Type B pancreatic cell (in vitro differentiated cells): ENCODE measurements at places on chromosomes 6 and 20.

- H3K27ac ChIP-seq, result peak overlapping the region; percentile 4
- H3K27me3 ChIP-seq, result no peaks in the 10 kb centered on the region
- H3K4me1 ChIP-seq, result peaks cover 25% of the 10 kb centered on the region
- no peak overlapping the region for H3K4me3 ChIP-seq
Measured at GRCh38 chr20:47659904-47660601, 125.2 kb downstream of the SULF2 start.

DNA sequence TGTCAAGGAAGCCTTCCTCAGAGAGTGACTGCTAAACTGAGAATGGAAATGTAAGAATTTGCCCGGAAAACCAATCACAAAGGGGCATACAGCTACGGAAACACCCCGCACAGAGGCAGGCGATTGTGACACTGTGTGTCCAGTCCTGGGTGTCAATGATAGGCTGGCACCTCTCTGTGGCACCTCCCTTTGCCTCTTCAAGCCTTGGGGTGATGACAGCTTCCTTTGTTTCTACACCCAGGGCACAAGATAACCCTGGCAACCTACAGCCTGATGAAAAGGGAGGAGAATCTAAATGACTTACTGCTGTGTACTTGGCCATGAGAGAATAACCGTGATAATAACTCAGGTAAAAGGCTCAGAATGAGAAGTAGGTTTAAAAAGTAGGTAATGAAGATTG, 93.6 kb upstream of the SSTR4 start:
- H3K4me3 ChIP-seq, result no peak overlapping the region
- peaks cover 42% of the 10 kb centered on the region for H3K27me3 ChIP-seq
- H3K4me1 ChIP-seq, result no peaks in the 10 kb centered on the region
- no peaks in the 10 kb centered on the region for H3K36me3 ChIP-seq
- DNase-seq, result no peak

GRCh38 chr6:3287308-3287707, 28.6 kb downstream of the PSMG4 start:
- H3K27ac ChIP-seq, result no peak overlapping the region
- no peaks in the 10 kb centered on the region for H3K27me3 ChIP-seq
- DNase-seq, result no peak
- peaks cover 7% of the 10 kb centered on the region for H3K4me1 ChIP-seq

GRCh38 chr6:144234935-144235334, 50.2 kb upstream of the UTRN start:
- no peak for DNase-seq
- no peak overlapping the region for H3K4me3 ChIP-seq
- no peaks in the 10 kb centered on the region for H3K4me1 ChIP-seq
- H3K36me3 ChIP-seq, result no peaks in the 10 kb centered on the region
- H3K27me3 ChIP-seq, result no peaks in the 10 kb centered on the region

- H3K27me3 ChIP-seq, result peaks cover 6% of the 10 kb centered on the region
- peak; percentile 42 for DNase-seq
- H3K4me3 ChIP-seq, result no peak overlapping the region
- H3K36me3 ChIP-seq, result no peaks in the 10 kb centered on the region
Measured at GRCh38 chr6:33983721-33984465, 162.0 kb downstream of the GRM4 start.

- peaks cover 27% of the 10 kb centered on the region for H3K36me3 ChIP-seq
- H3K4me1 ChIP-seq, result peaks cover 37% of the 10 kb centered on the region
- DNase-seq, result no peak
- no peak overlapping the region for H3K4me3 ChIP-seq
- no peak overlapping the region for H3K27ac ChIP-seq
- peaks cover 12% of the 10 kb centered on the region for H3K27me3 ChIP-seq
Measured at GRCh38 chr6:150680510-150680909, 80.8 kb downstream of the PLEKHG1 start.

- peaks cover 32% of the 10 kb centered on the region for H3K27me3 ChIP-seq
- H3K4me3 ChIP-seq, result no peak overlapping the region
- DNase-seq, result no peak
- H3K4me1 ChIP-seq, result no peaks in the 10 kb centered on the region
- no peak overlapping the region for H3K27ac ChIP-seq
- H3K36me3 ChIP-seq, result no peaks in the 10 kb centered on the region
Measured at GRCh38 chr20:63501818-63502670, 3.2 kb upstream of the EEF1A2 start.

GRCh38 chr6:165729307-165729936, 66.4 kb upstream of the PDE10A start:
- H3K4me3 ChIP-seq, result no peak overlapping the region
- H3K27ac ChIP-seq, result no peak overlapping the region
- DNase-seq, result no peak
- H3K36me3 ChIP-seq, result no peaks in the 10 kb centered on the region

- peaks cover 5% of the 10 kb centered on the region for H3K27me3 ChIP-seq
- H3K27ac ChIP-seq, result no peak overlapping the region
- no peaks in the 10 kb centered on the region for H3K4me1 ChIP-seq
- no peak for DNase-seq
Measured at GRCh38 chr6:47810885-47811284, 29.1 kb downstream of the OPN5 start.

DNA sequence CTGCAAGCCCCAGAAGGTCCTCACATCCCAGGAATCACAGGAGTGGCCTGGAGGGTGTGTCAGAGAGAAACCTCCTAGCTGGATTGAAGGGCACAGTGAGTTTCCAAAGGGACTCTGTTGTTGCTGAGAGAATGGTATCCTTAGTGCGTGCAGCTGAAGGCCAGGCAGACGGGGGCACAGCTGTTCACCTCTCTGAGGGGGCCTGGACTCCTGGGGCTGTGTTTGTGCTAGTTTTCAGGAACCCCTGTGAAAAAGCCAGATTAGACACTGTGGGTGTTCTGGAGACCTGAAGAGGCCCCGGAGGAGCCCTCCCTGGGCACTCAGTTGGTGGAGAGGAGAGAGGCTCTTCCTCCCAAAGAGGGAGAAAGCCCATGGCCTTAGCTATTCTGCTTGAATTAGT, 223.4 kb downstream of the FARS2 start:
- no peak overlapping the region for H3K27ac ChIP-seq
- no peak overlapping the region for H3K4me3 ChIP-seq
- H3K36me3 ChIP-seq, result peaks cover 5% of the 10 kb centered on the region
- no peak for DNase-seq
- no peaks in the 10 kb centered on the region for H3K4me1 ChIP-seq

- DNase-seq, result no peak
- H3K36me3 ChIP-seq, result no peaks in the 10 kb centered on the region
- H3K4me3 ChIP-seq, result peak overlapping the region; percentile 94
- H3K27me3 ChIP-seq, result peaks cover 30% of the 10 kb centered on the region
- H3K27ac ChIP-seq, result peak overlapping the region; percentile 85
- peaks cover 39% of the 10 kb centered on the region for H3K4me1 ChIP-seq
Measured at GRCh38 chr20:1391640-1392442, 1.0 kb downstream of the FKBP1A start.

GRCh38 chr6:116029535-116029934, 31.2 kb downstream of the FRK start:
- no peaks in the 10 kb centered on the region for H3K36me3 ChIP-seq
- H3K27me3 ChIP-seq, result no peaks in the 10 kb centered on the region
- H3K27ac ChIP-seq, result no peak overlapping the region
- no peak for DNase-seq
- peaks cover 4% of the 10 kb centered on the region for H3K4me1 ChIP-seq

DNA sequence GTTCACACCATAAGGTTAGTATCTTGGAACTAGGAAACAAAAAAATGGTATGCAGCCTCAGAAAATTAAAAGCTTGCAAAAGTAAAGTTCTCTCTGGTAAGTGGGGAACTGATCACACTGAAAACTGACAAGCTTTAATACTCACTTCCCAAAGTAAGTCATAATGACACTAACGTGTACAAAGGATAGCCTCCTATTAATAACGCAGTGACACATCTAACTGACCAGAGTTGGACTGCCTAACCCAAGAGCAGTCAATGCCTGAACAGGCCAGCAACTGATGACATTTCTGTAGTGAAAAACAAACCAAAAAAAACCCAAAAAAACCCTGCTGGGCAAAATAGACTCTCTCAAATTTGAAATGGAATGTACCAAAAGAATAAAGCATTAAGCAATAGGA, 30.7 kb downstream of the CHD6 start:
- peaks cover 27% of the 10 kb centered on the region for H3K36me3 ChIP-seq
- no peaks in the 10 kb centered on the region for H3K27me3 ChIP-seq

- no peaks in the 10 kb centered on the region for H3K27me3 ChIP-seq
- H3K4me1 ChIP-seq, result peaks cover 22% of the 10 kb centered on the region
- DNase-seq, result no peak
- peaks cover 17% of the 10 kb centered on the region for H3K36me3 ChIP-seq
Measured at GRCh38 chr6:108697561-108698161, 136.9 kb downstream of the FOXO3 start.

DNA sequence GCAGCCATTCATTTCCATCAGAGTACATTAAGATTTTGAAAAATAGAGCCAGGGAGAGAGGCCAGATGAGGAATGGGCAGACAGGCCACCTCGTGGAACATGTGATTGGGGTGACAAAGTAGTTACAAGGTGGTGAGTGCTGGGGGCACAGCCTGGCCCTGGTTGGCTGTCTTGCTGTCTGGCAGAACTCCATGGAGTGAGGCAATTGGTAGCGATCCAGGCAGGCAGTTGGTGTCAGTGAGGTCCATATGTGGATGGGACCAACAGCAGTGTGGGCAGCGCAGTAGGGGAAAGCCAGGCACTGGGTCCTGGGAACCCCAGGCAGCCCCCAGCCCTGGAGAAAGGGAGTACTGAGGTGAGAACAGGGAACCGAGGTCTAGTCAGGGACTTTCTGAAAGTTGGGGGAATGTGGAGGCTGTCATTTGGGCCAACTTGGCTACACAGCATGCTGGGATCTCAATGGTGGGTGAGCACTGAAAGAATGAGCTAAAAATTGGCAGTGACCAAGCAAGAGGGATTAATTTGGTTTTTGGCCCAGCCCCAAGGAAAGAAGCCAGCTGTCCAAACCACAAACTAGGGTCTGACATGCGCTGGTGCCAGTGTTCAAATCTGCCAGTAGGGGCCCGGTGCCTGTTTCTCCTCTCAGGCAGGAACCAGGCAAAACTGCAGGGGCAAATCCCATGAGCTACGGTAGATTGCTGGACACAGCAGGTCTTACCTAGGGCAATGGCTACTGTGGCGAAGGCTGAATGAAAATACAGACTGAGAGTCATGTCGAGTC, 61.4 kb upstream of the E2F3 start:
- no peak for DNase-seq
- H3K36me3 ChIP-seq, result no peaks in the 10 kb centered on the region
- H3K27ac ChIP-seq, result no peak overlapping the region
- H3K4me3 ChIP-seq, result no peak overlapping the region
- no peaks in the 10 kb centered on the region for H3K4me1 ChIP-seq

DNA sequence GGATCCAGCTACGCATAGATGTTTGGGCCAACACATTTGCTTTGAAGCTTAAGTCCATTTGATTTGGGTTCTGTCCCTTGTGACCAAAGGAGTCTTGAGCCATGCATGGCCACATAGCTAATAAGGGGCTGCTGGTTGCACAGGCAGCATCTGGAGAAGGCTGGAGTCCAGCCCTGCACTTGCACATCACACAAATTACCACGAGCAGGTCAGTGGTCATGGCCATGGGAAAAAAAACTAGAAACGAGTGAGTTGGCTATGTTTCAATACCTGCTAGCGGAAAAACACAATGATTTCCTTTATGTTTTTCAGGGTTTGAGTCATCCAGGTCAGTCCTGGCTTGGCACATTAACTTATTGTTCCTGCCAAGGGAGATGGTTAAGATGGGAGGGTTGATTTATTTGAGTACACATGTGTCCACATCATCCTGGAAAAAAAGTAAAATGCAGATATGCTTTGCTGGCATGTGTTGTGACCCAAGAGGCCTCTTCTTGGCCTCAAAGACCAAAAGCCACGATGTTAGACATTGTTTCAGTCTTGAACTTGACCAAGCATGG, 5.6 kb upstream of the STX16 start:
- H3K27me3 ChIP-seq, result peaks cover 15% of the 10 kb centered on the region
- H3K4me1 ChIP-seq, result peaks cover 7% of the 10 kb centered on the region
- no peaks in the 10 kb centered on the region for H3K36me3 ChIP-seq

DNA sequence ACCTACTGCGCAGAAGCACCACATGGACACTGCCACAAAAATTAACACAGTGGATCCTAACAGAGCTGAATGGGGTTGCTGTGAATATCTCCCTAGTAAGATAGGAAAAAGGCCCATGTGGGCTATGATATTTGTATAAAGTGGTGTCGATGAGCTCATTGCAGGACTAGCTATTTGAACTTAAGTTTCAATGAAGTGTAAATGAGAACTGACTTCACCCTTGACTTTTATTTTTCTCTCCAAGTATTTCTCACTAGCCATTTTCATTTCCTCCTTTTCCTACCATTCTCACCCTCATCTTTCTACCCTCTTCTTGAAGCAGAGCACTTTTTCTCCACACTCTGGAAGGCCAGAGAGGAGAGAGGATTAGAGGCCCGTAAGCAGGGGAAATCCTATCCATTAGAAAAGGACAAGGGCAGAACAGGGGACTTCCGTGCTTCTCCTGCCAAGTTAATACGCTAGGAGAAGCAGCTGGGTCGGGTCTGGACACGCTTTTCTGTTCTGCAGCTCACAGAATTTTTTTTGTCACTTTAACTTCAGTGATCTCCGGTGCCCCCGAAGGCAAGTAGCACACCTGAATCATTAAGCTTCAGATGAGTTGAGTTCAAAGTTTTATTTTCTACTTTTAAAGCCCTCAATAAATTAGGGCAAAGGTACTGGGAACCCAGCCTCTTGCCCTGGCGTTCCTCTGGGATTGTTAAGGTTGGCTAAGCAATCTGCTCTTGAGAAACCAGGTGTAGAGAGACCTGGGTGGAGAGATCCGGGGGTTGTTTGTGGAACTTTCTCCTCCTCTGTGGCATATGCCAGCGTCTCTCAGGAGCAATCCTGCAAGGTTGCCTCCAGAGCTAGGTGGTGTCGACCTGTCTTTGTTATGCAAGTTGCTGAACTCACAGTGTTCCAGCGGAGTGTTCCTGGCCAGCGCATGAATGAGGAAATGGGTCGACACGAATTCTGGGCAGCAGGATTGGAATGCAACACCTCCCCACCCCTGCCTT, 56.2 kb upstream of the ARID1B start:
- H3K4me3 ChIP-seq, result peak overlapping the region; percentile 68
- peaks cover 17% of the 10 kb centered on the region for H3K4me1 ChIP-seq

DNA sequence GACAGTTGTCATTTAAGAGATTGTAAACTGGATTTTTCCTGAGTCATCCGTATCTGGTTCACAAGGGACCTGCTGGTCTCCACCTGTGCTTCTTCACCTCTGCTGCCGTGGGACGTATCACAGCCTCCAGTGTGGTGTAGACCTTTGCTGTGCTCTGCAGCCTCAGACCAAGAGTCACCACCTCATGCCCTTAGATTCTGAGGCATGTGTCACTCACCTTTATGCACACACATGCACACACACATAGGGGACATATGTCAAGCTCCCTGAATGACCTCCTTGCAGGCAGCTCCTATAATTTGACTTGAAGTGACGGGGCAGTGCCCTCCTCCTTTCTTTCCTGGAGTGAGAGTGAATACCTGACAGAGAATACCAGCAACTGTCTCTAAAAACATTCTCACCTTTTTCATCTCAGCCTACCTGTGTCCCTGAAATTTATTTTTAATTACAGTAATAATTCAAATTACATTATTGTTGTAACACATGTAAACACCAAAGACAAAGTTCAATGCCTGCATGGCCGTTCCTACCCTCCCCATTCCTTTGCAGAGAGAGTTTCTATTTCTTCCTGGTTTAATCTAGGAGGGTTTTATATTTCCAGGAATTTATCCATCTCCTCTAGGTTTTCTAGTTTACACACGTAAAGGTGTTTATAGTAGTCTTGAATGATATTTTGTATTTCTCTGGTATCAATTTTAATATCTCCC, 3.5 kb downstream of the SLC17A4 start:
- no peaks in the 10 kb centered on the region for H3K36me3 ChIP-seq
- H3K27ac ChIP-seq, result no peak overlapping the region
- H3K27me3 ChIP-seq, result peaks cover 4% of the 10 kb centered on the region
- DNase-seq, result no peak
